ENCODE measurements at places on chromosomes 3 and 15.

DNA sequence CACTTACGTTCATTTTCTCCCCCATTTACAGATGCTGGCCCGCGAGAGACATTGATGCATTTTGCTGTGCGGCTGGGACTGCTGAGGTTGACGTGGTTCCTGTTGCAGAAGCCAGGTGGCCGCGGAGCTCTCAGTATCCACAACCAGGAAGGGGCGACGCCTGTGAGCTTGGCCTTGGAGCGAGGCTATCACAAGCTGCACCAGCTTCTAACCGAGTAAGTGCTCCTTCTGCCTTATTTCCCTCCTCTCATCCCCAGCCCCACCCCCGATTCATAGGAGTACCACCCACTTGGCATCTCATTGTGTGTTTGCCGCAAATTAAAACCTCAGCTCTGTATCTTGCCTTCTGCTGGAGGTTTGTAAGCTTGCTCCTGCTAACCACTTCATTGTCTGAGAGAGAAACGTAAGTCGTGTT lies 163.3 kb downstream of the AKAP13 start:
- DNase-seq, result no peak

- no peak for DNase-seq
Measured at GRCh38 chr15:70269311-70269911, 171.7 kb upstream of the TLE3 start.

- no peak for DNase-seq
Measured at GRCh38 chr15:55768670-55769185, 25.8 kb upstream of the PRTG start.

DNA sequence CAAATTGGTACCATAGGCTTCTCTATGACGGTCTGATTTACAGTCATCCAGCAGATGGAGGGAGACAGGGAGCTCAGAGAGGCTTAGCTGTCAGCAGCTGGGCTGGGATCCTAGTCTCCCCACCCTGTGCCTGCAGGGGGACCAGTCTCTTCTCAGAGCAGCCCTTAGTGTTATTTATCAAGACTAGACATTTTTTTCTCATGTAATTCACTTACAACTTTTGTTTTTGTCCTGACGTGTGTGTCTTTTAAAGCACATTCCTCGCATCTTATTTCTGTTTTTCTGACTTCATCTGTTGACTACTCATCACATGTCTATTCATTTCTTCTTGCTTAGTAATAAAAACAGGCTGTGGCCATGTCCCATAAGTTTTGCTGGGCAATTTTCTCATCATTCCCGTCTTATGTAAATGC lies 116.1 kb downstream of the KLF13 start:
- DNase-seq, result peak; percentile 86

DNA sequence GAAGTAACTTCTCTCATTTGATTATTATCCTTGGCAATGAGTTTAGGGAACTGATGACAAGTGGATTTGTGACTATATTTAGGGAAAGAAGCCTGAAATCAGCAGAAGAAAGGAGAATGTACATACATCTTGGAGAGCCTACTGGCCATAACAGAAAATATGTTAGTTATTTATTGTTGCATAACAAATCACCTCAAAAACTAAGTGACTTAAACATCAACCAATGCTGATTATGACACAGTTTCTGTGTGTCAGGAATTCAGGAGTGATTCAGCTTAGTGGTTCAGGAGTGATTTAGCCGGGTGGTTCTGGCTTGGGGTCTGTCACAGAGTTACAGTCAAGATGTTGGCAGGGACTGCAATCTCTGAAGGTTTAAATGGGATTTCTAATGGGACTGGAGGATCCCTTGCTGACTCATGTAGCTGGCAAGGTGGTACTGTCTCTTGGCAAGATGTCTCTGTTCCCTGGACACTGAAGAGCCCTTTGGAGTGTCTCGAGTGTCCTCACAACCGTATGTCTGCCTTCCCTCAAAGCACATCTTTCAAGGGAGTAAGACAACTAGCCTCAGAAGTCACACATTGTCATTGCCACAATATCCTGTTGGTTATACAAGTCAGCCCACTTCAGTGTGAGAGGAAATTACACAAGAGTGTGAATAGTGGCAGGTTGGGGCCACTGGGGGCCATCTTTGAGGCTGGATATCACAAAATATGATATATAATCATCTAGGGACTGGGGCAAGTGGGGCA lies 248.9 kb downstream of the SV2B start:
- DNase-seq, result no peak

- no peak for DNase-seq
Measured at GRCh38 chr3:31448035-31448881, 84.5 kb upstream of the STT3B start.

Data from suppressor macrophage treated with lipopolysaccharide for 1 hour (primary cell).